ENCODE measurements at places on chromosomes 16 and 17.

GRCh38 chr17:67353929-67354574 lies 12.3 kb downstream of the PSMD12 start:
- no peaks in the 10 kb centered on the region for H3K27me3 ChIP-seq
- peaks cover 80% of the 10 kb centered on the region for H3K36me3 ChIP-seq
- no peak overlapping the region for H3K27ac ChIP-seq
- no peak overlapping the region for H3K4me3 ChIP-seq

DNA sequence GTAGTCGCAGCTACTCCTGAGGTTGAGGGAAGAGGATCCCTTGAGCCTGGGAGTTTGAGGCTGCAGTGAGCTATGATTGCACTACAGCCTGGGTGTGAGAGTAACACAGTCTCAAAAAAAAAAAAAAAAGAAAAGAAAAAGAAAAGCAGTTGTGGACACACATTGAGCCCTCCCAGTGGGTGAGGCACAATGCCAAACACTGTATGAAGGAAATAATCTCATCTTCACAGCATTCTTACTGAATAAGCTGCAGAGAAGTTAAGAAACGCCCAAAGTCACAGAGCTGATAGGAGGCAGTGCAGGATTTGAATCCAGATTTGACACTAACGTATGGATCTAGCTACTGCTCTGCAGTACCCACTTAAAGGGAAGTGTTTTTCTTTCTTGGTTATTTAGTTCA lies 5.9 kb upstream of the LYZL6 start:
- no peak overlapping the region for H3K4me3 ChIP-seq
- no peak overlapping the region for H3K27ac ChIP-seq
- H3K36me3 ChIP-seq: no peaks in the 10 kb centered on the region
- no peaks in the 10 kb centered on the region for H3K27me3 ChIP-seq

DNA sequence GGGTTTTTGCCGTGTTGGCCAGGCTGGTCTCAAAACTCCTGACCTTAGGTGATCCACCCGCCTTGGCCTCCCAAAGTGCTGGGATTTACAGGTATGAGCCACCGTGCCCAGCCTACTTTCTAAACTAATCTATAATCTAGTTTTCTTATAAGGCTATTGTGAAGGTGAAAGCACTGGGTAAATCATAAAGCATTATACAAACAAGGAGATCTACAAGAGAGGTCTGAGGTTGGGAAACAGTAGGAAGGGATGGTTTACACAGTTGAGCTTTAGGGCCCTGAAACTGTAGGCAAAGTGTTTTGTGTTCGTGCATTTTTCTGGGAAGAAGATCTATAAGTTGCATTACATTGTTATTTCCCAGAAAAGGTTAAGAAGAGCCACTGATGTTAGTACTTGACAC lies 84.9 kb upstream of the MED13 start:
- H3K4me3 ChIP-seq: no peak overlapping the region
- H3K4me1 ChIP-seq: no peaks in the 10 kb centered on the region
- no peak overlapping the region for H3K27ac ChIP-seq

DNA sequence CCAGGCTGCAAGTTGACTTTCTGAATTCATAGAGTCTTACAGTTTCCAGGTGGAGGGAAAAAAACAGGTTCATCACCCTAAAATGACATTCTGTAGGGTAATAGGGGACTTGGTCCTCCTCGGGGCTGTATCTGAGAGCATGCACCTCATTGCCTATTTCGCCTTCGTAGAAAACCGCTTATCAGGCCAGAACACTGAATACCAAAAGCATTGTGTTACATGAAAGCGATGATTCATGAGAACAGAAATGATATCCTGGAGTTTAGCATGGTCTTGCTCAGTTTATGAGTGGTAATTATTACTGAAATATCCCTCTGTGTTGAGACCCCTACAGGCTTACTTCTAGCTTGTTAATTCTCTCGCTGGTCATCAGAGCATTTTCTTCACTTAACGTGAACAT lies 61.4 kb upstream of the ARHGAP44 start:
- H3K27ac ChIP-seq: no peak overlapping the region
- no peaks in the 10 kb centered on the region for H3K36me3 ChIP-seq
- H3K27me3 ChIP-seq: no peaks in the 10 kb centered on the region
- no peak overlapping the region for H3K4me3 ChIP-seq
- H3K4me1 ChIP-seq: no peaks in the 10 kb centered on the region

DNA sequence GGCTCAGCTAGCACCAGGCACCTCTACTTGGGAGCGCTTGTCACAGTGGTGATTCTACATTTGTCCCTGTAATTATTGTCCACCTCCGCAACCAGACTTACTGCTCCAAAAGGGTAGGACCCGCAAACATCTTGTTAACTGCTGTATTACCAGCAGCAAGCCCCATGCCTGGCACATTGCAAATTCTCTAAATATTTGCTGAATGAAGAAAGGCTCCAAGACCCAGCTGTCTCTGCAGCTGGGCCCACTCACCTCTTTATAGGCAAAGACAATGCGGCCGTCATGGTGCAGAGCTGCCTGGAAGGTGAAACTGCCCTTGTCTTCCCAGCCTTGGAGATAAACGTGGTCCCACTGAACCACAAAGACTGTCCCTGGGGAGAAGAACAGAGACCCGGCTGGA lies 44.3 kb downstream of the PLXDC1 start:
- H3K36me3 ChIP-seq: no peaks in the 10 kb centered on the region
- H3K4me1 ChIP-seq: peaks cover 6% of the 10 kb centered on the region
- no peak for DNase-seq

Data from CD4-positive, alpha-beta T cell (primary cell).